ENCODE measurements at places on chromosomes 6 and 20. TPM values are rescaled to one million over a fixed set of nuclear protein-coding genes. Genes with fewer than 3 reads are reported as not detected.
A peak's percentile ranks its signal among the peaks of the same experiment; 100 is the strongest.

PAK5 gene
- total RNA-seq, result 0.36 TPM

PDYN gene
- not detected for total RNA-seq

MAP3K5 gene
- total RNA-seq, result 8.9 TPM

GRCh38 chr20:63835021-63835858, 4.2 kb upstream of the ZBTB46 start:
- H3K27ac ChIP-seq, result peak overlapping the region; percentile 25
- no peaks in the 10 kb centered on the region for H3K36me3 ChIP-seq
- peak; percentile 93 for DNase-seq
- peaks cover 20% of the 10 kb centered on the region for H3K4me1 ChIP-seq
- H3K4me3 ChIP-seq, result no peak overlapping the region

- H3K4me1 ChIP-seq, result no peaks in the 10 kb centered on the region
- DNase-seq, result no peak
- no peaks in the 10 kb centered on the region for H3K36me3 ChIP-seq
- no peak overlapping the region for H3K4me3 ChIP-seq
- H3K27ac ChIP-seq, result no peak overlapping the region
- H3K27me3 ChIP-seq, result no peaks in the 10 kb centered on the region
These were observed 43.1 kb upstream of the RNF182 start for GRCh38 chr6:13881621-13882165.

GMPR gene
- 15.0 TPM for total RNA-seq

DNA sequence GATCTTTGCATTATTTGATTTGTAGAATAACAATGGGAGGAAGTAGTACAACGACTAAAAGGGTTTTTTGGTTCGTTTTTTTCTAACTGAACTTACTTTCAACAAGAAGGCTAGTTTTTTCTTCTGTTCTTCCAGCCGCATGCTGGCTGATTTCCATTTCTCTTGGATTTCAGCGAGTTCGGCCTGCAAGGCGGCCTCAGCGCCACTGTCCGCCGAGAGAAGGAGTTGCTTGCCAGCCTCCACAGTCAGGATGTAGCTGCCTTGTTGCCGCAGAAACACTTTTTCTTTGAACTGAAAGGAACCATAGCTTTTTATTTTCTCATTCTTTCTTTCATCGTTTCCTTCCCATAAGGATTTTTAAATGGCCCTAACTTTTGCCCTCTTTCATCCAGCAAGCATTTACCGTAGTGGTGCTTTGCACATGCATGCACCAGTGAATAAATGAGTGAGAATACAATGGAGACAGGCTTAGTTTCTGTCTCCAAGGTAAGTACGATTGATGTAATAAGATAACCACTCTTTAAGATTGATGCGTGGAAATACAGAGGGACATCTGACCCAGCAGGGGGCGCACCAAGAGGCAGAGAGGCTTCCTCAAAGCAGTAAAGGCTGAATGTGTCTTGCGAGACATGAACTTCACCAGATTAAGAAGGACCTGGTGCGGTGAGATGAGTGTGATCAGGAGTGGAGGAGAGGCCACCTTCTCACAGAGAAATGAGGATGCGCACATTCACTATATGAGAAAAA, 398.8 kb downstream of the ESR1 start:
- DNase-seq, result peak; percentile 58
- no peaks in the 10 kb centered on the region for H3K27me3 ChIP-seq
- H3K4me3 ChIP-seq, result no peak overlapping the region
- peaks cover 45% of the 10 kb centered on the region for H3K36me3 ChIP-seq

DNA sequence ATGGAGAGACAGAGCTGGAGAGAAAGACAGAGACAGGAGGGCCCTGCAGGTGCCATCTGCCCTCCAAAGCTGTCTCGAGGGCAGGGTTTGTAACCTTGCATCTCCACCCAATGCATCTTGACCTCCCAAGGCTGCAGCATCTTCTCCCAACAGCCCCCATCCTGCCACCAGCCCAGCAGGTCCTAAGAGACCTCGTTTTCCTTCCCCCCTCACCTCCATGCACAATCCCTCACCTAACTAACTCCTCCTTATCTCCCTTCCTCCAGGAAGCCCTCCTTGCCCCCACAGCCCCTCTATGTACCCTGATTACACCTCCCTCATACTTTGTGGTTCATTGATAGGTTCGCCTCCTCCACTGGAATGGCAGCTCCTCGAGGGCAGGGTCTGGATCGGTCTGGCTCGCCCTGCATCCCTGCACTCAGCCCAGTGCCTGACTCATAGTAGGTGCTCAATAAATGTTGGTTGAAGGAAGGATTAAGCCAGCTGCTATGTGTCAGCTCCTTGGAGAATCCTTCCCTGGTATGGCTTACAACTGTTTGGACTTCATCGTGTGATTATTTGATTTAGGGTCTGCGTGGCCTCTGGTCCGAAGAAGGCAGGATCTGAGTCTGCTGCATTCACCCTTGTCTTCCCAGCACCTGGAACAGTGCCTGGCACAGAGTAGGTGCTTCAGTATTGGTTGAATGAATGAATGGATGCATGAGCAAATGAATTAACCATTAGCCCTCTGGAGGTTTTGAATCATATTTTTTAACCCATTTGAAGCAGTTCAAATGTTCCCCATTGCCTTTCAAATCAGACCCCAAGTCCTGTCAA, 105.6 kb upstream of the PTPN1 start:
- no peak for DNase-seq
- peak overlapping the region; percentile 49 for H3K27ac ChIP-seq
- no peaks in the 10 kb centered on the region for H3K4me1 ChIP-seq
- no peak overlapping the region for H3K4me3 ChIP-seq
- H3K27me3 ChIP-seq, result no peaks in the 10 kb centered on the region

DNA sequence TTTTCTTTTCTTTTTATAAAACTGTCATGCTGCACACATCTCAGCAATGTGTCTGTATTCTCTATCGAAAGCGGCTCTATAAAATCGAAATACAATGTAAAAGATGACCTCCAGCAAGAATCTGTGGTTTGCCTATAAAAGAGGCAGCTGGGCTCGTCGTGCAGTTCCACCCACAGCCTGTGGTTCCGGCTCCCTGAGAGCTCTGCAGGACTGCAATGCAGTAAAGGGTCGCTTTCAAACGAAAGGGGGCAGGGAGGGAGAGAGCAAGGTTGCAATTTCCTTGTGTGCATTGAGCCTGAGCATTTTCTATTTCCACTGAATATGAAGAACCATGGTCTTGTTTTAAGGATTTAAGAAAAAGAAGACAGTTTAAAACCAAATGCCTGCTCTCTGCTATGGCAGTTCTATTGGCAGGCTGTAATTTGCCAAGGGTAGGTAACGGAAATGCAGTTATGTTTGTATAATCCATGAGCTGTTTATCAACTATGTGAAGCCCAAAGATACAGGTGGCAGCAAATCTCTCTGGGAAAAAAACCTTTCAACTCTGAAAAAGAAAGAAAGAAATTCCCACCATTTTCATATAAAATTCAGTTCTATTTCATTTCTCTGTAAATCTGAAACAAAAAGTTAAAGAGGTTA, 236.5 kb downstream of the HACE1 start:
- H3K4me3 ChIP-seq, result no peak overlapping the region
- H3K4me1 ChIP-seq, result no peaks in the 10 kb centered on the region
- H3K27me3 ChIP-seq, result no peaks in the 10 kb centered on the region
- no peak for DNase-seq

SIGLEC1 gene
- 17.1 TPM for total RNA-seq

- H3K27me3 ChIP-seq, result no peaks in the 10 kb centered on the region
- H3K27ac ChIP-seq, result no peak overlapping the region
- no peak for DNase-seq
- H3K36me3 ChIP-seq, result no peaks in the 10 kb centered on the region
- no peaks in the 10 kb centered on the region for H3K4me1 ChIP-seq
- H3K4me3 ChIP-seq, result no peak overlapping the region
These were observed 10.3 kb downstream of the PPP1R14C start for GRCh38 chr6:150152891-150153876.

DNA sequence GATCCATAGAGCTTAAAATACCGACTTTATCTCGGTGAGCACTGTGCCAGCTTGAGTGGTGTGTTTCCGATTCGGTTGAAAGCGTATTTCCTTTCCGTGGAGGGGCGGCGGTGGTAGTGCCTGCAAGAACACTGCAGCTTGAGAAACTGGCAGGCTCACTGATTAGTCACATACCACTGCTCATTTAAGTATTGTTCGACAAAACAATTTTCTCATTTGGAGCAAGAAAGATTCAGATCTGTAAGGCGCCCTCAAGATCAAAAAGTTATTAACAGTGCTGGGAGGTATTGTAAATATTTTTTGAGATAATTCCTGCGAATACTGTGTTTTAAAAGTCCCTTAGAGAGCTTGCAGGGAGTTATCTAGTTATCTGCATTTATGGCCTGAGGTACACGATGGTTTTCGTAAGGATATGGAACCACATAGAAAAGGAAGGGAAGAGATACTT, 1.3 kb downstream of the MAPK14 start:
- DNase-seq, result peak; percentile 82
- no peaks in the 10 kb centered on the region for H3K36me3 ChIP-seq
- H3K4me1 ChIP-seq, result peaks cover 47% of the 10 kb centered on the region
- peak overlapping the region; percentile 95 for H3K27ac ChIP-seq

DNA sequence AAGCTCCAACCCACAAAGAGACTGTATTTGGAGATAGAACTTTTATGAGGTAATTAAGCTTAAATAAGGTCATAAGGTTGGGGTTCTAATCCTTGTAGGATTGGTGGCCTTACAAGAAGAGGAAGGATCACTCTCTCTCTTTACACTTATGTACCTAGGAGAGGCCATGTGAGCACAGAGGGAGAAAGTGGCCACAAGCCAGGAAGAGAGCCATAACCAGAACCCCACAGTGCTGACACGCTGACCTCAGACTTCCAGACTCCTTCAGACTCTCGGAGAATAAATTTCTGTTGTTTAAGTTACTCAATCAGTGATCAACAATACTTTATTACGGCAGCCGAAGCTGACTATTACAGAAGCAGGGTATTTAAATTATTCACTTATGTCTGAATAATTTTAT, 430.5 kb upstream of the EPHA7 start:
- H3K4me1 ChIP-seq, result no peaks in the 10 kb centered on the region
- H3K27me3 ChIP-seq, result no peaks in the 10 kb centered on the region
- DNase-seq, result no peak
- H3K4me3 ChIP-seq, result no peak overlapping the region
- no peak overlapping the region for H3K27ac ChIP-seq

LAMA2 gene
- total RNA-seq, result 131 TPM

EDEM2 gene
- 8.9 TPM for total RNA-seq

BPIFA1 gene
- not detected for total RNA-seq

ISM1 gene
- total RNA-seq, result 1.4 TPM

DNA sequence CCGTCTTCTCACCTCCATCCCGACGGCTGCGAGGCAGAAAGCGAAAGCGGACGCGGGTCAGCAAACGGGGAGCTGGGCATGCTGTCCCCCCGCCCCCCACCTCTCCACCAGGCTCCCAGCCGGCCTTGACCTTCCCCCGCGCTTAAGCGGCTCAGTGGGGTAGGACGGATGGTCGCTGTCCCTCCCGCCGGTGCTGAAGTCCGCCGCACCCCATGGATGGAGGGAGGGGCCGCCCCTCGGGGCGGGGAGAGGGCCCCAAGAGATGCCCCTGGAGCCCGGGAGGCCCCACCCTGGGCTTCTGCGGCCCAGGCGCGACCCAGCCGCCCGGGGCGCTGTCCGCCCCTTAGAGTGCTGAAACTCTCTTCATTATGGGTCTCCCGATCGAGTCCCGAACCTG, at the start of gene KCNB1:
Gene KCNB1, minus strand, starts transcription at position 48 of the 397 bp plus-strand sequence. CDS start 188 bp downstream, outside the sequence.
- DNase-seq, result peak; percentile 92
- no peaks in the 10 kb centered on the region for H3K27me3 ChIP-seq
- no peaks in the 10 kb centered on the region for H3K36me3 ChIP-seq
- peak within 1 kb of the TSS; percentile 87 for H3K27ac ChIP-seq
- H3K4me1 ChIP-seq, result peaks cover 45% of the 10 kb centered on the region

SLC22A2 gene
- total RNA-seq, result 0.28 TPM

GRCh38 chr6:30599625-30600324, 17.3 kb downstream of the PPP1R10 start:
- no peak overlapping the region for H3K27ac ChIP-seq
- H3K4me3 ChIP-seq, result no peak overlapping the region
- peaks cover 47% of the 10 kb centered on the region for H3K36me3 ChIP-seq

GRCh38 chr20:8930726-8931125, 138.2 kb upstream of the PLCB4 start:
- H3K4me1 ChIP-seq, result no peaks in the 10 kb centered on the region
- peak overlapping the region; percentile 4 for H3K27ac ChIP-seq
- no peak for DNase-seq
- no peaks in the 10 kb centered on the region for H3K36me3 ChIP-seq
- no peak overlapping the region for H3K4me3 ChIP-seq
- H3K27me3 ChIP-seq, result no peaks in the 10 kb centered on the region

HDGFL1 gene
- total RNA-seq, result not detected

DNA sequence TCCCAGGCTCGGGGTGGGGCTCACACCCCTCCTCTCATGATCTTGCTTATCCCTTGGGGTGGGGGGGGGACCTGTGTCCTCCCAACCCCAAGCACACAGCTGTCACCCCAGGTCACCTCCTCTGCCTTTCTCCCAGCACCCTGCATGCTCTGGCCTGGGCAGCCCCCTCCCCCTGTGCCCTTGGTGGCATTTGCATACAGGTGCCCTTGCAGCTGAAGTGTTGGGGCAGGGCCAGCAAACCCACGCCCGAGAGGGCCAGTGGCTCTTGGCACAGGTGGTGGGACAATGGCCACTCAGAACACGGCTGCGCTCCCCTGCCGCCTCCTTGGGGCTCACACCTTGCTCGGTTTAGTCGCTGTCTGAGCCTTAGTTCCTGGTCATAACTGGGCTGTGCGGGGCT, 11.3 kb upstream of the MYT1 start:
- no peak overlapping the region for H3K4me3 ChIP-seq
- H3K36me3 ChIP-seq, result no peaks in the 10 kb centered on the region
- no peak overlapping the region for H3K27ac ChIP-seq
- no peaks in the 10 kb centered on the region for H3K4me1 ChIP-seq
- peak; percentile 44 for DNase-seq

CLVS2 gene
- 7.5 TPM for total RNA-seq

SNRPB gene
- 146 TPM for total RNA-seq

DNA sequence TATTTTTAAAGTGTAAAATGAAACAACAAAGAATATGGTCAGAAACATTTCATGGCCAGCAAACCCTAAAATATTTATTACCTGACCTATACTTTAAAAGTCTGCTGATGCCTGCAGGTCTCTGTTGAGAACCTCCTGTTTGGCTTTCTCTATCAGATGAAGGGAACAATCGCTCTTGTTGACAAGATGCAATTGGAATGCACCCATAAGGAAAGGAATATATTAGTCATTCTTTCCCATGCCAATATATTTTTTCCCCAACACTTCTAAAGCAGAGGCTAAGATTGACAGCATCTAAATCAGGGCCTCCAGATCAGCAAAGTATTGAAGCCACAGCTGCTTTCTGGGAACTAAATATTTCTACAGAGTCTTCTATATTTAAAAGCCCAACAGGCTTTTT, 897.8 kb downstream of the EPHA7 start:
- no peaks in the 10 kb centered on the region for H3K4me1 ChIP-seq
- no peak overlapping the region for H3K4me3 ChIP-seq
- H3K27ac ChIP-seq, result no peak overlapping the region

- H3K4me3 ChIP-seq, result no peak overlapping the region
- H3K27me3 ChIP-seq, result no peaks in the 10 kb centered on the region
- no peak for DNase-seq
- no peak overlapping the region for H3K27ac ChIP-seq
- H3K4me1 ChIP-seq, result peaks cover 3% of the 10 kb centered on the region
These were observed 98.4 kb downstream of the SNX5 start for GRCh38 chr20:17870086-17870740.
